NCI-H2081 (cell line): ENCODE measurements at places on chromosomes 11 and 22.

DNA sequence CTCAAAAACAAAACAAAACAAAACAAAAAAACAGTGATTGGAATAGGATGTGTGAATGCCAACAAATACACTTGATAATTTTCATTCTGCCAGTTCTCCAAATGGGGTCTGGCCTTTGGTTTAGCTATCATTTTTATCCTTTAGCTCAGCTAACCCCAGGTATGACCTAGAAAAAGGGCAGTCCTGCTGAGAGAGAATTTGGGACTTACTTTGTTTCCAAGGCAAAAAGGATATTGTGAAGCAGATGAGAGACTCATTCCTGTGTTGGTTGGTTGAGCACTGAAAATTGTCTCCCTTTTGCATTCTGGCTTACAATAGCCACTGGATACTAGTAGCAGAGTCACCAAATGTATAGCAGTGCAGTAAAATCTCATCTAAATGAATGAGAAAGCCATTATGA is 8.9 kb downstream of the TTC9C start:
- no peak for DNase-seq

- DNase-seq = no peak
Observed at GRCh38 chr22:19824212-19824925, 30.3 kb downstream of the GNB1L start.

DNA sequence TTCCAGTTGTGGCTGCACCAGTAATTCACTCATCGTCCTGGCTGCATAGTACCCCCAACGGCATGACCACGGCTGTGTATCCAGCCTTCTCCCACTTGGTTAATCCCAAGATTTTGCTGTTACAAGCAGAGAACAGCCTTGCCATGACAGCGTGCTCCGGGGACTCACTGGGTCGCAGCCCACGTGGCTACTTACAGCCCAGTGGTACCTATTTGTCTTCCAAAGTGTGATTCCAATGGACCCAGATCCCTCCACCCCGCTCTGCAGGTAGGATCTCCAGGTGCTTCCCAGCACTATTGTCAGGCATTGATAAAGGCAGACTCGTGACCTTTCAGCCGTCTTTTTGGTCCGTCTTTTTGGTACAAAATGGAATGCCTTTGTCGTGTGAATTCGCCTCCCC is 119.0 kb upstream of the FGF3 start:
- DNase-seq = no peak

DNA sequence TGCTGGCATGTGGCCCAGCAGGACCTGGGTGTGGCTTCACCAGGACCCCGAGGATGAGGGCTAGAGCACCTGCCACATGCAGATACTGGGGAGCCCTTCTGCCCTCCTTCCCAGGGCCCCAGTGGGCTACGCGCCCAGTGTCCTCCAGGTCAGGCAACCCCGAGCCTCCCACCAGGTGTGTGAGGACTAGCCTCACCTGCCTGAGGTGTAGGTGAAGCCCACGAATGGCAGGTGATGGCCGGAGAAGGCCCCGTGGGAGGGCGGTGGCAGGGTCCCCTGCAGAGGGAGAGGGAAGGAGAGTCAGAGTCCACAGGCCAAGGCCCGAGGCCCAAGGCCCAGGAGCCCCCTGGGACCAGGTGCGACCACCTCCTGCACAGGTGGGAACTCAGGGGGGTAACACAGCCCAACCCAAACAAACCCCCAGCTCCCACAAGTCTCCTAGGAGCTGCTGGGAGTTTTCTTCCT is 6.5 kb downstream of the CDC42BPG start:
- DNase-seq = no peak

DNA sequence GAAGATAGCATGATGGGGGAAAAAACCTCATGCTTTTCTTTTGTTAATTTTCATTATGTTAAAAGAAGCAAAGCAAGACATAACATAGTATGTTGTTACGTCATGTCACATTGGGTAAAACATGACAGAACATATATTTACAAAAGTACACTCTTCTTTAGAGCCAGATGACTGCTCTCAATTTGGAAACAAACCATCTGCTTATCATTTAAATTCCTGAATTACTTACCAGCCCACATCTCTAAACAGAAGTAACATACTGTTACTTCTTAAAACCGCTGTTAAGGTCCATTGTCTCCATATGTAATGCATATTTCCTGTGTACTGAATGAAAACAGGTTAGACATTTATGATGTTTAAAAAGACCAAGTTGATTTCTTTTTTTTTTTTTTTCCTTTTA is 100.0 kb downstream of the TMEM135 start:
- no peak for DNase-seq
